ENCODE measurements at places on chromosomes 5 and 9.
A peak's percentile ranks its signal among the peaks of the same experiment; 100 is the strongest.

GRCh38 chr5:26419987-26420386 lies 618.4 kb downstream of the CDH9 start:
- no peak for DNase-seq

GRCh38 chr5:78972654-78973428 lies 12.3 kb downstream of the ARSB start:
- DNase-seq, result no peak

DNA sequence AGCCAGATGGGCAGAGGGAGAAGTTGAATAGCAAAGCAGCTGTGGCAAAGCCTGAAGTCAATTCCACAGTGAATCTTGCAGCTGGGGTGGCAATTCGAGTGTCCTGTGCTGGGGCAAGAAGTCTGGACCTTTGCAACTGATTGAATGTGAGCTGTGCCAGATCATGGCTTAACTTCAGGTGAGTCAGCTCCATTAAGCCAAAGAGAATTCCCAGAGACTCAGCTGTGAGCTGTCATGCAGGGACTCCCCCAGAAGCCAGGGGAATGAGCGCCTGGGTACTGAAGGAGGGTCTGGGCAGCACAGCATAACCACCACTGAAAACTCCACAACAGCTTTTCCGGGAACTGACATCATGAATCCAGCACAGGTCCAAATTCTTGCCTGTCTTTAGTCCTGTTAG lies 153.5 kb upstream of the TRPC7 start:
- DNase-seq, result no peak

GRCh38 chr5:99061711-99062110 lies 132.9 kb upstream of the CHD1 start:
- DNase-seq, result no peak

DNA sequence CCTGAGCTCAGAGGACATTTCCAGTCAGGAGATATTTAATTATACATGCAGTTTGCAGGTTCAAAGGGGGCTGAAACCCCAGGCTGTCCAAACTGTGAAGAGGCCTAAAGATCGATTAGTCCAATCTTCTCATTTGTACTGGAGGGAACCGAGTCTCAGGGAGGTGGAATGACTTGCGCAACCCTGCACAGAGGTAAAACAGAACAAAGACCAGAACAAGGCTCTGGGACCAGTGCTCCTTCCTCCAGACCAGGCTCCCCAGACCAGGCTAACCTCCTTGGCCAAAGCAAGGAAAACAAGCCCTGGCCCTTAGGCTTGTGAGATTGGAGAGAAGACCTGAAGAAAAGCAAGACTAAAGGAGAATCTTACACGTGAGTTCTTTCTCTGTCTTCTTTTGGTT lies 120.8 kb downstream of the ENC1 start:
- DNase-seq, result no peak

- DNase-seq, result peak; percentile 12
Measured at GRCh38 chr5:50647726-50648125, 18.7 kb upstream of the PARP8 start.

DNA sequence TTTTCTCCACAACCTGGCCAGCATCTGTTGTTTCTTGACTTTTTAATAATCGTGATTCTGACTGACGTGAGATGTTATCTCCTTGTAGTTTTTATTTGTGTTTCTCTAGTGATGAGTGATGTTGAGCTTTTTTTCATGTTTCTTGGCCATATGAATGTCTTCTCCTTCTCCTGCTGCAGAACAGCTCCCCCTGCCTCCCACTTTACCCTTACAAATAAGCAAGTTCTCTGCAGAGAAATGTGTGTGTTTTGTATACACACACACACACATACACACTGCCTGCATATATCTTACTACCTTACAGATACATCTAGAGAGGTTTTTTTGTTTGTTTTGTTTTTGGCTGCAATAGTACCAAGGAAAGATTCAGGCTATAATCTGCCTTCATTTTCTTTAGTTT lies 88.7 kb upstream of the PHF24 start:
- DNase-seq, result no peak

GRCh38 chr9:73962792-73963191 lies 534.3 kb upstream of the RORB start:
- no peak for DNase-seq

GRCh38 chr9:76519075-76519835 lies 60.3 kb downstream of the GCNT1 start:
- no peak for DNase-seq

DNA sequence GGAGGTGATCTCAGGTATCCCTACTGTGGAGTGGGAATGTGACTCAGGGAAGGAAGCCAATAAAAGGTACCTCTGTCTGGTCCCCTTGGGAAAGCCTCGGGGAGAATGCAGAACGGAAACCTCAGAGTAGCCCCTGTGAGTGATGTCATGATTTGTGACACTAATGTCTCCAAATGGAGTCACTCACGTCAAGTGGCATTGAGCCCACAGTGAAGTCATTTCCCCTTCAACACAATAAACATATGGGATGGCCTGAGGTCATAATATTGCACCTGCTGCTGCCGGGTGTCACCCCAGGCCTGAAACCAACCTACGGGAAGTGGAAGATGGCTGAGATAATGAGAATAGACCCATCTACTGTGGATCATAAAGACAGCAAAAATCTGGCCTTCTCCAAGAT lies 75.9 kb upstream of the GOLM1 start:
- DNase-seq, result no peak

- DNase-seq, result no peak
Measured at GRCh38 chr5:113226116-113226736, 208.6 kb downstream of the TSSK1B start.

DNA sequence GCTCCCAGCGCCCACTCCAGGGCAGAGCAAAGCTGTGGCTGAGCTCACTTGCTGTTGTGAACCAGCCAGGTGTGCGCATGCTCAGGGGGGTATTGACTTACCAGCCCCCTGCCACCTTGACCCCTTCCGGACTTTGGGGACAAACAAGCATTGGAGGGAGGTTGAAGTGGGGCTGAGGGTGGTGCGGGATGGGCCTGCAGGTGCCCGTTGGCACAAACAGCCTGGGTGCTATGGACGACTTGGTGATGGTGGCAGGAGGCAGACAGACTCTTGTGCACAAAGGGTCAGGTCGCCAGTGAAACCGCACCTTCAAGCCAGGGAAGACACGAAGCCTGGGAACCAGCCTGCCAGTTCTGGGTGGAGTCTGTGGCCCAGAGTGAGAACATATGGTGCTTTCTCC lies 858.5 kb upstream of the PTPRD start:
- DNase-seq, result no peak

- DNase-seq, result no peak
Measured at GRCh38 chr5:110769000-110769681, 30.3 kb downstream of the SLC25A46 start.

DNA sequence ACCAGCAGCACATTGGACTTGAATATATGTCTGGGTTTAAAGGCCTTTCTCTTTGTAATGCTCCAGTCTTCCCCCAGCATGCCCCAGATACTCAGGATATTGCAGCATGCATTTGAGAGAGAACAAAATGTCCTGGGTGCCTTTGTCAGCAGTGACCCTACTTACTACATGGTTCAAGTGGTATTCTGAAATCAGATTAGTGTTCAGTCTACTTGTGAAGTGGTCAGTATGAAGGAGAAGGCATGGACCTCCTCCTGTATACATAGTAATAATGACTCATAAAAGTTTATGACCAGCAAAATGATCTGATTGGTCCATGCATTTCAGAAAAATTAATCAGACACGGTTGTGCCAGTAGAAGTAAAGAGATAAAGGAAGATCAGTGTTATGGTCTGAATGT lies 25.4 kb downstream of the GPR21 start:
- no peak for DNase-seq

DNA sequence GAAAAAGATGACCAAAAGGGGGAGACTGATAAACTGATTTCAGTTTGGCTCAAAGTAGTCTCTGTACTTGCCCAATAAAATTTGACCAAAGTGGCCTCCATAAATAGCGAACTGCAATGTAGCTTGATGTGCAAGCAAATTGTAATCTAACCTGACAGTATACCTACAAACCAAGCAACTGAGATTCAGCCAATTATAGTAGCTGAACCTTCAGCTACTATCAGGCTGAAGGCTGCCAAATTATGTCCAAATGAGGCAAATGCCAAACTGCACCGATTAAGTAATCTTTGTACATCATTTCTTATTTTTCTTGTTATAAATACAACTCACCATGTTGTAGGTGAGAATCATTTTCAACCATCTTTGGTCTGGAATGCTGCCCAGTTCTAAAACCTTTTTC lies 390.6 kb downstream of the CDH9 start:
- DNase-seq, result no peak

GRCh38 chr5:137573376-137573775 lies 74.2 kb upstream of the SPOCK1 start:
- no peak for DNase-seq

DNA sequence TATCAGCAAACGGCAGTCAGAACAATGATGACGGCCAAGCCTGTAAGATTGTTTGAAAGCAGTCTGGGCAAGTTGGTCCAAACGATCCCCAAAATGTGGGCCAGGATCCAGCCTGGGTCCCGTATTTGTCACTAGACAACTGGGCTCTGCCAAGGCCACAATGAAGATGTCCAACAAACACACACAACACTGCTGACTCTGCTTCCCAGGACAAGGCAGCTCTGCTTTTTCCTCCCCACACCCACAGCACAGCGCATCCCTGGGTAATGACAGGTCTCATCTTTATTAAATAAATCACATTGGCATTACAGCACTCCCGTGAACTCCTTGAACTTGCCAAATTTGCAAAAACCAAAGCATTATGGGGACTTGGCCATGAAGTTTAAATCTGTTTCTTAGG lies 424.1 kb upstream of the ACTBL2 start:
- no peak for DNase-seq

- DNase-seq, result no peak
Measured at GRCh38 chr5:160668356-160668755, 183.7 kb downstream of the ATP10B start.

GRCh38 chr5:2311851-2312250 lies 429.1 kb upstream of the IRX4 start:
- DNase-seq, result no peak

DNA sequence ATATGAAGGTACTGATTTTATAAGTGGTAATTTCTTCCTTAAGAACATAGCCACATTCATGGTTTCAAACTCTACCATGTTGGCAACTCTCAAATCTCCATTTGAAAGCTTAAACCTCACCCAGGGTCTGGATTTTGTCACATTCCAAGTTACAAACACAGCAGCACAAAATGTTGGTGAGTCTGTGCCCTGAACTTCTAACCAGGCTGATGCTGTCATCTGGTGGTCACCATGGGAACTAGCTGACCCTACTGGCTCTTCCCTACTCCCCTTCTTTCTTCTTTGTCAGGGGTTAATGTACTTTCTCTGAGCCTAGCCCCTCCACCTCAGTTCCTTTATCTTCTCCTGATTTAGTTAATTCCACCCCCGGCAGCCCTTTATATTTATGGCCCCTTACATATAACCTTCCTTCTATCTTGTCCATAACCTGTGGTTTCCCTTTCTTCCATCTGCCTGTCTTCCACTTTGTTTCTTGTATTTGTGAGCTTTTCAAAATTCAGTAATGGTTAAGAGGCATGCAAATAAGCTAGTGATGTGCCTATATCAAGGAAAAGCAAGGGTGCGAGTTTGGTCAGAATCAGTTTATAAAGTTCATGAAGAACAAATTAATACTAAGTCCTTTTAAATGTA lies 35.9 kb downstream of the TGFBR1 start:
- DNase-seq, result no peak

GRCh38 chr5:21237461-21237860 lies 1249.5 kb upstream of the CDH18 start:
- DNase-seq, result no peak

- no peak for DNase-seq
Measured at GRCh38 chr9:105270711-105271110, 26.3 kb downstream of the SLC44A1 start.

DNA sequence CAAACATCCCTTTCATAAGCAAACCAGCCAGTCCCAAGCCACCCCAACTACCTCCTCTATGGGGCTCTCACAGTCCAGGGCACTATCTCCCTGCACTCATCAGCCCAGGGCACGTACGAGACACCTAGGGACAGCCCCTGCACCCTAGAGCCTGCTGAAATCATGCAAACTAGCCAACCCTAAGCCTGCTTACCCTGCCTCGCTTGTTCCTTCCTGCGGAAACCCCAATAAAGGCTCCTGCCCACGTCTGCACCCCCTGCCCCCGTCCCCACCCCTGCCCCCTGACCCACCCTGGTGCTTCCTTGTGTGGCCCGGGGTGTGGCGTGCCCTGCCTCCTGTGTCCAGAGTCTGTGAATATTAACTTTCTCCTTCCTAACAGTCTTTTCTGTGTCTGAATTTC lies 135.9 kb downstream of the GADD45G start:
- DNase-seq, result no peak

DNA sequence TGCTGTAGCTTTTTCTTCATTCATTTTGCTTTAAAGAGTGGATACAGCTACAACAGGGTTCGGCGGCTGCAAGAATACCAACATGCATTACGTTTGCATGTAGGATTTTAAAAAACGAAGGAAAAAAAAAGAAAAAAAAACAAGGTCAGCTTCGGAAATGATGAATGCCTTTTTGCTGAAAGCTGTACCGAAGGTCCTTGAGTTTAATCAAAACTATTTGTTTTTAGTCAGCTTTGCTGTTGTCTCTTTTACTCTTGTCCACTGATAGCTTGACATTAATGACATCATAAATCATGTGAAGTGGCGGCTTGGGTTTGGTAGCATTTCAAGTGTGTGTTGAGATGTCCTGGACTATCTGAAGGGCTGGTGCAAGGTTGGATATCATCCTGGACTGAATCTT lies 779.1 kb downstream of the NR2F1-AS1 start:
- DNase-seq, result no peak

DNA sequence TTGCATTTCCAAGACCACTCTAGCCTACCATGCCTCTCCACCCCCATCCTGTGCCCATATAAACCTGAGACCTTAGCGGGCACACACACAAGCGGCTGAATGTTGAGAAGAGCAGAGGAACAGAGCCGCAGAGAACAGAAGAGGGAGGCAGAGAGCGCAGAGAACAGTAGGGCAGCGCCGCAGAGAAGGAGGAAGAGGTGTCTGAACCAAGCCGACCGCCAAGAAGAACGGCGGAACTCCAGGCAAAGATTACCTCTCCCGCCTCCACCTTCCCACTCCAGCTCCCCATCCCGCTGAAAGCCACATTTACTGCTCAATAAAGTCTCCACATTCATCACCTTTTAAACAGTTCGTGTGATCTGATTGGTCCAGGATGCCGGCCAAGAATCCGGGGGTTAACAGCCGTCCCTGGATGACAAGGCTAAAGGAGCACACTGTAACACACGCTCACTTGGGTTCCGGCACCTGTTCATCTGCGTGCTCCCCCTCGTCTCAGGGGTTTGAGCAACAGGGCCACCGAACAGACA lies 33.2 kb downstream of the GRIN3A start:
- no peak for DNase-seq

DNA sequence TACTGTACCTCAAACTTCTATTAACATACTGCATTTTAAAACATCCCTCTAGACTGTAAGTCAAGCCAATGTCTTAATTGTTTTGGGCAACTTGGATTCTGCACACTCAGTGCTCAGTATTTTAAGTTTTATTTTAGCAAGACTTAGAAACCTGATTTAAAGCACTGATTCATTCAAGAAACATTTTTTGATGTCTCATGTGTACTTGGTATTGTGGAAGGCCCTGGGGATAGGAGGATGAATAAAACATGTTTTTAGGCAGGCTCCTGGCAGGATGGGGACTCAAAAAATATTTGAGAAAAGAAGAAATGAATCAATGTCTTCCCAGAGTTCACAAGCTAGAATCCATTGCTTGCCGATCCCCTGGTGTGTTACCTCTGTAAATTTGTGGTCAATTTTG lies 334.0 kb upstream of the PUM3 start:
- DNase-seq, result no peak

- DNase-seq, result no peak
Measured at GRCh38 chr9:136081113-136081825, 13.8 kb downstream of the NACC2 start.
